ENCODE measurements at places on chromosomes 2 and 18.

- no peak for DNase-seq
These were observed 312.9 kb downstream of the CYP26B1 start for GRCh38 chr2:71834796-71835195.

GRCh38 chr18:15198116-15198389 lies 450.1 kb downstream of the ANKRD30B start:
- no peak for DNase-seq

DNA sequence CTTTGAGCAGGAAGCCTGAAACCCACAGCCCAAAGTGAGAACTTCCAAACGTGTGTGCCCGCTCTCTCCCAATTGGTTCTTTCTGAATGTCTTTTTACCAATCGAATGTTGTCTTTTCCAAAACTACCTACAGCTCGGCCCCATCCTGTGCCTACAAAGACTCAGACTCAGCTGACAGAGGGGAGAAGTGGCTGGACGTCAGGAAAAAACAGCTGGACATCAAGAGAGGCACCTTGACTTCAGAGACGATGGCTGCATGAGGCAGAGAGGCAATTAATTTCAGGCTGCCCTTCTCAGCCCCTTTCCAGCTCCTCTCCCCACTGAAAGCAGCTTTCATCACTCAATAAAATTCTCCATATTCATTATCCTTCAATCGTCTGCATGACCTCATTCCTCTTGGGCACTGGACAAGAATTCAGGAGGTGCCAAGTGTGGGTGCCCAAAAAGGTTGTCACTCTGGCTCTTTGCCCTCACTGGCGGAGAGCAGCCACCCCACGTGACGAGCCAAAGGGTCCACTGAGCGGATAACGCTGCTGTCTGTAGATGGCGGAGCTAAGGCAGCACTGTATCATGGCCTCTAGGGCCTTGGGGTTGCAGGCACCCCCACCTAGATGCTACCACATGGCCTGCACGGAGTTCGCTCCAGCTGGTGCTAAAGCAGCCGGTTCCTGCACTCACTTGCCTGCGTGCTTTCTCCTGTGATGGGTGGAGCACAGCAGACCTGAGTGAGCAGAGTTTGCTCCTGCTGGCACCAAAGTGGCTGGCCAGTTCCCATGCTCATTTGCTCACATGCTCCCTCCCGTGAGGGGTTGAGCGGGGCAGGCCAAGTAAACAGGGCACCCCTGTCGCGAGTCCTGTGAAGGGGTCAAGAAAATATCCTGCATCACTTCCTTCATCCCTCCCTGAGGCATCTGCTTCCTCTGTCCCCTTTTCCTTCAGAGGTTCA lies 37.9 kb downstream of the FAM210A start:
- DNase-seq, result no peak

- DNase-seq, result no peak
These were observed 89.4 kb upstream of the MAPRE2 start for GRCh38 chr18:34951625-34952379.

DNA sequence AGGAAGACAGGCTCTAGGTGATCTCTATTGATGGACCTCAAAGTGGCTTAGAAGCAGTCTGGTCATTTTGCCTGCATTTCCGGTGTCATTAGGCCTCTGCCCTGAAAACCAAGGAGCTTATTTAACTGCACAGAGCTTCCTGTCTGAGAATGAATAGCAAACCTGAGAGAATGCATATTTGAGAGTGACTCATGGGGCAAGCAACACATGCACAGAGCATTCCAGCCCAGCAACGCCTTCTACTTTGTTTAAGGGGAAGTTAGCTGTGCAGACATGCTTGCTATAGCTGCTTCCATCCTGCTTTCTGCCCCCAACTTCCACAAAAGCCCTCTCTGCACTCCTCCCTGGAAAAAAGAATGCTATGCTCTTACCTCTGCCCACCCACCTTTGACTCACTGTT lies 232.8 kb downstream of the GRB14 start:
- no peak for DNase-seq

DNA sequence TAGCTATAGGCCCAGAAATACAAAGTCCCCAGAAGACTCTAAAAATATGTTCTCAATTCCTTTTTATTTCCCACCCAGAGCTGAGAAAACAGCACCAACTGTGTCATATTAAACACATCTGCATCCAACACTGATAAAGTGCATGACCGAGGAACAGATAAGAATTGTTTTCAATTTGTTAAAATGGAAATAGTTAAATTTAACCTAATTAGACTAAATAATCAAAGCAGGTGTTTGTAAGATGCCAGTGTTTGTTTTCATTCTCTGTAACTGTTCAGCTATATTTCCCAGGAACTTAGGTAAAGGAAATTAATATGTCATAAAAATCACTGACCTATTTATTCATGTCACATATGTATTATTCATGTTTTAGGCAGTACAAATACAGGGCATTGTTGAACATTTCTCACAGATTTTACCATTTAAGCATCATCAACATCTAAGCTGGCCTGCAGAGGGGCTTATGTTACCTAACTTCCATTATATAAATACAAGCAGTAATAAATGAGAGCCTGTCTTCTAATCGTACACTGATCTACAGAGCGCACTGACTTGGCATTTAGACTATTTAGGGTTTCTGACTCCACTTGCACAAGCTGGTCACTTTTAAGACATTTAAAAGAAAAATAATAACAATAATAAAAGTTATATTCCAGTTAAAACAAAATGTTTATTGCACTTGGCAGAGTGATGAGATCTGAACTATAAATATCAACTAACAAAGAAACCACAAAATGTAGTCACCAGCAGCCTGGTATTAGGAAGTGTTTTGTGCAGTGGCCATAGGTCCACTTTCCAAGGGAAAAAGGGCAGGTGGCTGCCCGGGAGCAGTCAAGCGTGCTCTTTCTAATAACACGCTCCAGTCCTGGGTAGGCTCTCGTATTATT lies 86.6 kb upstream of the ZFP36L2 start:
- no peak for DNase-seq

- no peak for DNase-seq
These were observed 1674.5 kb upstream of the NXPH2 start for GRCh38 chr2:140454717-140455116.

- no peak for DNase-seq
These were observed 18.2 kb upstream of the RESP18 start for GRCh38 chr2:219350710-219351221.

- peak; percentile 8 for DNase-seq
These were observed 58.1 kb downstream of the MYO3B start for GRCh38 chr2:170235860-170236679.

DNA sequence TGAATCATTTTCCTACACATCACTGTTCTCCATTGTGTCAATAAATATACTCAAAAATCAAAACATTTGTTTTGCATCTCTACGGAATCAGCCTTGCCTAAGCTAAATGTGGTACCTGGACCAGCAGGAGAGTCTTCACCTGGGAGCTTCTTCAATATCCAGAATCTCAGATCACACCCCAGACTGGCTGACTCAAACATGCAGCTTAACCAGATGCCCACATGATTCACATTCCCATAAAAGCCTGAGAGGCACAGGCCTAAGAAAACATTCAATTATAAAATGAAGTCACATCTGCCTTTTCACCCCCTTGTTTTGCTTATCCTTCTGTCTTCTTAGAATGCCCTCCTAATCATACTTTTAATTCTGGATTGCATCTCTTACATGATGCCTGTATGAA lies 1045.5 kb upstream of the NXPH2 start:
- DNase-seq, result no peak

DNA sequence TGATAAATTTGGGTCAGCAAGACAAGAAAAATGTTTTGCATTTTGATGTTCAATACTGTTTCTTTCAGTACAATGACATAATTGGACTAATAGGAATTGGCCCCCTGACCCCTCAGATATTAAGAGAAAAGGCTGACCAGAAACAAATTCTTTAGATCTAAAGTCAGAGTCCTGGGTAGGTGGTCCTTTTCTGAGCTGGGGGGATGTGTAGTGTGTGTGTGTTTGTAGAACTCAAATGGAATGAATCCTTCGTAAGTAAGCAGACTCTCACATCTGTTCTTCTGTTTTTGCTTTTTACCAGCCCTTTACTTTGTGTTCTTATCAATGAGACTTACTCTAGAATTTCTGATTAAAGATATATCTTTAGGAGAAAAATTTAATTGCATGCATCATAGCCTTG lies 327.7 kb downstream of the TGIF1 start:
- DNase-seq, result no peak

DNA sequence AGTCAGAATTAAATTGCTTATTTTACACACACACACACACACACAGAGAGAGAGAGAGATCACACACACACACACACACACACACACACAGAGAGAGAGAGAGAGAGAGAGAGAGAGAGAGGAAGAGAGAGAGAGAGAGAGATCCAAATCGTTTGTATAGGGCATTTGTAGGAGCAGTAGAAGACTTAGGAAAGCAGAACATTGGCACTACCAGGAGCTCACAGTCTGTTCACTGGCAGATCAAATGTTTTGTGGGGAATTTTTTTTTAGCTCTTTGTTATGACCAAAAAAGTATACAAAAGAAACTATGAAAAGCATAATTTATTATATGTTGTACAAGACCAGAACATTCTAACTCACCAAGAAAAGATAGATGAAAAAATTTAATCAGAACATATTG lies 81.8 kb downstream of the MBD5 start:
- DNase-seq, result no peak

GRCh38 chr2:240569998-240570530 lies 1.8 kb downstream of the RNPEPL1 start:
- no peak for DNase-seq

GRCh38 chr18:73594749-73595148 lies 552.9 kb downstream of the FBXO15 start:
- no peak for DNase-seq

DNA sequence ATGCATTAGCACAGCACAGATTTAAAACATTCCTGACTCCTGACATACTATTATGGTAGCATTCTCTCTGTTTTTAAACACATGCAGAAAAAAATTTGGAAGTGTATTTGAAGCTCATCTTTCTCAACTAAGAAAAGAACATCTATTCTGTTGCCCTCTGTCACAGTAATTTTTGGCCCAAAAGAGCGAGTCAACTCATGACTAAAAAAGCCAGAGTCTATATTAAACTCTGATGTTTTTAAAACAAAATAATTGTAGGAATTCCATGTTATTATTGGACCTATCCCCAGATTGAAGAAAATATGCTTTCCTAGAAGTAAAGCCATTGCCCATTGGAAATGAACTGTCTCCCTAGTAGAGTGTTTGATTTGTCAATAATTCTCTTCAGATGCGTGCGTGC lies 96.7 kb downstream of the CRIM1 start:
- DNase-seq, result no peak

All from B cell (primary cell).